ENCODE measurements at places on chromosomes 1 and 21.

- DNase-seq: no peak
Observed at GRCh38 chr1:85465786-85466134, 801 bp upstream of the DDAH1 start.

GRCh38 chr1:1293263-1294249, 13.3 kb downstream of the SCNN1D start:
- no peak for DNase-seq

- no peak for DNase-seq
Observed at GRCh38 chr1:115839029-115839678, 1.8 kb downstream of the NHLH2 start.

- DNase-seq: no peak
Observed at GRCh38 chr1:223299553-223299952, 64.4 kb downstream of the SUSD4 start.

DNA sequence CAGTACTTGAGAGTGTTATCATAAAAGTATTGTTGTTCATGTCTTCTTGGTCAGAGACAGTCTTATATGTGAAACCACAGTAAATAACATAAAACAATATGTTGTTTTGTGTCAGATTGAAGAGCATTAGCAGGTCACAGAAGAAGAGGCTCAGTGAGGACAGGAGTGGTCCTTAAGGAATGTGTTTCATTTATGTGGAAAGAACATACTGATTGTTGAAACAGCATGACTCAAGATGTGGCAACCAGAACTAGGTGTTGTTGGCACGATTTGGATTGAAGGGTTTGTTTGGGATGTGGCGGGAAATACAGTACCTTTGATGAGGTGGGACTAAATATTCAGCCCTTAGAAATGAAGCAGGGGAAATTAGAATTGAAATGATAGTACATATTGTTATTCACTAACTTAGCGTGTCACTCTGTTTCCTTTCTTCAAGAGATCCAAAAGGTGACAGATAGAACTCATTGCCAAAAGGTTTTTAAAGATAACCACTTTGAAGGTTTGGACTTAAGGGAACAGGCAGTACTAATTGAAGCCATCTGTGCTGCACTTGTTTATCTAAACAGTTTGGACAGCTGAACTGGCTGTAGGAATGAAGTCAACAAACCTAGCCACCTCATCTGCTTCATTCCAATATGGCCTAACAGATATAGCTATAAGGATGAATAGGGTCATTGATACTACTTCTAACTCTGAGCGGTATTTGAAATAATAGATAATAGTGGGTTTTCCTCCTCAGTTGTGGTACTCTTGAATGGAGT, 14.4 kb downstream of the RALGPS2 start:
- no peak for DNase-seq

- DNase-seq: no peak
Observed at GRCh38 chr1:228064296-228064695, 18.2 kb upstream of the ARF1 start.

Data from activated naive CD8-positive, alpha-beta T cell treated with anti-CD3 and anti-CD28 coated beads, Interleukin-2, amount 50 U/mL, for 16 hours (primary cell).